ENCODE measurements at places on chromosomes 2 and 18.

DNA sequence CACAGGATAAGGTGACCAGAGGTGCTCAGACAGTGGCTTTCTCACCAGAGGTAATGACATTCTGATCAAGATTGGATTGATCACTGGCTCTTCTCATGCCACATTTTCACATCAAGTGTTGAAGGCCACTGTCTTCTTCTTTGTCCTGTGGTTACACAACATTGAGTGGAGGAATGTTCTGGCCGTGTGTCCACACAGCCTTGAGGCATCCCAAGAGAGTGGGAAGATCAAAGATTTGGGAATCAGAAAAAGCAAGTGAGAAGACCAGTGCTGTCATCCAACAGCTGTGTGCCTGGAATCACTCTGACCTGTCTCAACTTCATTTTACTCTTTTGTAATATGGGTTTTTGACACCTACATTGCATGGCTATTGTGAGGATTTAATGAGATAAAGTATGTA lies 67.4 kb downstream of the IL1R2 start:
- DNase-seq, result no peak

GRCh38 chr2:167383610-167384194 lies 495.4 kb downstream of the XIRP2 start:
- DNase-seq, result no peak

DNA sequence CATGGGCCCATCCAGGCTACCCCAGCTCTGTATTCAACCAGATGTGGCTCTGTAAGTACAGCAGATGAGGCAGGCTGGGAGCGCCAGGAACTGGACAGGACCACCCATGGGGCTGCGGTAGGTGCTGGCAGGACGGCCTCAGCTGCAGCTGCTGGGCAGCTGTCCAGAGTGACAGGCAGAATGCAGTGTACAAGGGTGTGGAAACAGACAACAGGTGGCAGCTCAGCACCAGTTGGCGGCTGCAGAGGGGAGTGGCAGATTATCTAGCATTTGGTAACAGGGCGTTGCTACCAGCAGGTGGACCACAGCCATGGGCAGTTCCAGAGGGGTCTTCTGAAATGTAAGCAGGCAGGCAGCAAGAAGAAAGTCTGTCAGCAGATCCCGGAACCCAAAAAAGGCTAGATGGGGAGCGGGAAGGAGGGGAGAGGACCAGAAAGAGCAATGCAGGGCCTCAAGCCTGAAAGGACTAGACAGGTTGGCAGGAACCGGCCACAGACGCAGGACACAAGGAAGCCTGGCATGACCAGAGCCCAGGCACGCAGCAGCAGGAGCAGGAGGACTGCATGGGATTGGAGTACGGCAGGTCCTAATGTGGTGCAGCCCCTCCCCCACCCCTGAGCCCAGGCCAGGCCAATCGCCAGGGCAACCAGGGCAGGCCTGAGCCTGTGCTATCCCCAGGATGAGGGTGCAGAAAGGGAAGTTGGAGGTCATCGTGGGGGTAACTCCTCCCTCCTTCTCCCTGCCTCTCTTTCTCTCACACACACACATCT lies 24.7 kb downstream of the PKDCC start:
- no peak for DNase-seq

- DNase-seq, result no peak
These were observed 22.9 kb upstream of the MTX2 start for GRCh38 chr2:176246331-176246730.

GRCh38 chr2:83757329-83757728 lies 701.8 kb downstream of the SUCLG1 start:
- DNase-seq, result no peak

DNA sequence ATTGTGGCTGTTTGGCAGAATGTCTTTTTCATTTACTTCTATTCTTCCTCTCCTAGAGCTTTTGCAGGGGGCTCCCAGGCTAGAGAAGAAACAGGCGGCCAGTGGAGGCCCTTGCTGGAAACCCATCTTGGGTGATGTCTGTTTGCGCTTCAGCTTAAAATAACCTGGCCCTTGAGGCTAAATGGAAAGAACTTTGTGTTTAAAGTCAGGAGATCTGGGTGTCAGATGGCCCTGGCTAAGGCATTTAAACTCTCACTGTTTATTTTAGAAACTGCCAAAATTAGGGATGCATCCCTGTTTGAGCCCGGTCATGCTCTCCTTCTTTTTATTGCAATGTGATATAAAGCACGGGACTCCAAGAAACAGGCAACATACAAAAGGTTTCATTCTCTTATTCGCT lies 118.4 kb upstream of the RMP24 start:
- DNase-seq, result no peak

GRCh38 chr2:133975676-133976428 lies 278.0 kb upstream of the MGAT5 start:
- DNase-seq, result no peak

DNA sequence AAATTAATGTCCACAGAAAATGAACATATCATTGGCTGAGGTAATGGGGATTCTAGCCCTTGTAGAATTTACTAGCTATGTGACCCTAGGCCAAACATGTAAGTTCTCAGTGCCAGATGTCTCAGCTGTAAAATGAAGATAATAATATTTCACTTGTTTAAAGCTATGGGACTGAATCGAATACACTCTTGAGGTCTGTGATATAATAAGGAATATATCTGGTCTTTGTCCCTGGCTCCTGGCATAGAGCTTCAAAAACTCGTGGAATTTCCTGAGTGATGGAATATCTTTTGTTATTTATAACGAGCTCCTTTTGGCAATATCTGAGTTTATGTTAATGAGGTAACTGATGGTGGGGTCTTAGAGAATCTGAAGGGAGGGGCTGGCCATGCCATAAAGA lies 201.4 kb upstream of the CYP26B1 start:
- DNase-seq, result no peak

DNA sequence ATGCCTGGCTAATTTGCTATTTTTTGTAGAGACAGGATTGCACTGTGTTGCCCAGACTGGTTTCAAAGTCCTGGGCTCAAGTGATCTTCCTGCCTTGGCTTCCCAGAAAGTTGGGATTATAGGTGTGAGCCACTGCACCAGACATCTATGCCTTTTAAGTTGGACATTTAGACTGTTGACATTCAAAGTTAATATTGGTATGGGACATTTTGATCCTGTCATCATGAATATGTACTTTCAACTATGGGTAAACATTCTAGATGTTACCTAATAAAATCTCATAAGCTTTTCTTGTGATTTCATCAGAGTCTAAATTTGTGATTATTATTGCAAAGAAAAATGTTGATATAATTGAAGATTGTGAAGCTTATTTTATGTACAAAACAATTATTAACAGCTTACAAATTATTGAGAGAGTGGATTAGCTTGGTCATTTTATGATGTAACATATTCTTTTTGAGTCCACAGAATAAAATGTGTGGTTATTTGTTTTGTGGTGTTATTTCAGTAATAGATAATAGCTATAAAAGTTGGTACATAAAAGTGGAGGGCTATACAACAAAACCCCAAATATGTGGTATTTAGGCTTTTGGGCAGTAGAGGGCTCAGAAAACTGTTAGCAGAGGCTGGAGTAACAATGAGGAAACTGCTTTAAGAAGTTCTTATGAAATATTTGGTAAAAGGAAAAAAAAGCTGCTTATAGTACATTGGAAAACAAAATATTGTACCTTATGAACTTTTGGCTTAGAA lies 41.4 kb downstream of the STARD6 start:
- DNase-seq, result no peak

DNA sequence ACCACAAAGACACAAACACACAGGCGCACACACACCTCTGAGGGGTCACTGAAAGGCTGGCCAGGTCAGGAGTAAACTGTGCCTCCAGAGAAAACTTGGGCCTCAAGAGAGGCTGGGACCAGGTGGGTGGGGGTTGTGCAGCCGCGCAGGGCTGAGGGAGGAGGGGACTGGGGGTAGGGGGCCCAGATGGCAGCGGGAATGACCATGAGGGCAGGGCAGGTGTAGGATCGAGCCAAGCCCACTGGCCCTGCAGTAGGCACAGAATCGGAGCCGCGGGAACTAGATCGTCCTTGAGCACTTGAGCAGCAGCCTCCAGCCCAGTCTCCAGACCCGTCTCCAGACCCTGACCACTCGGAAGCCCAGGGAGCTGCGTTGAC lies 36.8 kb downstream of the ANKMY1 start:
- no peak for DNase-seq

All from stimulated activated naive CD4-positive, alpha-beta T cell (primary cell).